Mesothelial cell of epicardium (in vitro differentiated cells): ENCODE measurements at places on chromosomes 16 and 17. TPM values are rescaled to one million over a fixed set of nuclear protein-coding genes. Genes with fewer than 3 reads are reported as not detected.

OR4D1 gene
- not detected in 3 replicates for total RNA-seq

KRT9 gene
- total RNA-seq: not detected in 3 replicates

- DNase-seq: no peak
- no peak overlapping the region for H3K4me3 ChIP-seq
- peaks cover 14% of the 10 kb centered on the region for H3K4me1 ChIP-seq
- no peak overlapping the region for H3K27ac ChIP-seq
- H3K27me3 ChIP-seq: peaks cover 15% of the 10 kb centered on the region
Measured at GRCh38 chr17:77548967-77549366, 408.2 kb downstream of the SEC14L1 start.

- DNase-seq: no peak
- H3K27me3 ChIP-seq: no peaks in the 10 kb centered on the region
- peaks cover 5% of the 10 kb centered on the region for H3K36me3 ChIP-seq
- H3K27ac ChIP-seq: no peak overlapping the region
- H3K4me3 ChIP-seq: no peak overlapping the region
- no peaks in the 10 kb centered on the region for H3K4me1 ChIP-seq
Measured at GRCh38 chr17:82084373-82085030, 13.5 kb downstream of the FASN start.

- H3K36me3 ChIP-seq: peaks cover 18% of the 10 kb centered on the region
- H3K27ac ChIP-seq: no peak overlapping the region
- DNase-seq: peak; percentile 76
- peaks cover 2% of the 10 kb centered on the region for H3K4me1 ChIP-seq
- no peaks in the 10 kb centered on the region for H3K27me3 ChIP-seq
Measured at GRCh38 chr16:2919511-2920255, 8.0 kb downstream of the FLYWCH1 start.

PITPNC1 gene
- total RNA-seq: 18.3 to 19.9 TPM (median 19.5 TPM) in 3 replicates

DNA sequence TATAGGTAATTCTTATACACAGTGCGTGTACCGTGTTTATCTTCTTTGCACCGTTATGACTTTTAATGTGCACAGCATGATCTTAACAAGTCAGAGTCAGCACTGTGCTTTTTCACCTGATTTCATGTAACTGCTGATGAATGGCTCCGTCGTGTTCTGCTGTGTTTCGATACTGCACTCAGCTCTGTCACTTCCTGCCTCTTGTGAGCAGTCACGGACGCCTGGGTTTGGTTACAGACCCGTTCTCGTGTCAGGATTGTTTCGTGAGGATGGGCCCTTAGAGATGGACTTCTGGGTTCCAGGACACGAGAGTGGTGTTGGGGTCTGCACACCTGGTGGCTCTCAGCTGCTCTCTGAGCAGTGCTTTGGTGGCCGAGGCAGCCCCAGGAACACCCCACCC lies 24.6 kb downstream of the TBCD start:
- no peak overlapping the region for H3K27ac ChIP-seq
- no peak for DNase-seq
- H3K4me1 ChIP-seq: no peaks in the 10 kb centered on the region
- no peak overlapping the region for H3K4me3 ChIP-seq
- H3K36me3 ChIP-seq: peaks cover 27% of the 10 kb centered on the region

GRCh38 chr16:46801428-46802049 lies 29.4 kb downstream of the C16orf87 start:
- H3K4me1 ChIP-seq: peaks cover 11% of the 10 kb centered on the region
- H3K27ac ChIP-seq: peak overlapping the region; percentile 47
- H3K4me3 ChIP-seq: no peak overlapping the region
- DNase-seq: no peak
- H3K36me3 ChIP-seq: peaks cover 21% of the 10 kb centered on the region
